Stimulated activated CD8-positive, alpha-beta memory T cell treated with anti-CD3 and anti-CD28 coated beads, Interleukin-7, amount 100 ng/mL, for 48 hours (primary cell): ENCODE measurements at places on chromosomes 6 and 20.

- no peak for DNase-seq
Observed at GRCh38 chr6:70834520-70834919, 122.3 kb downstream of the B3GAT2 start.

GRCh38 chr6:167053895-167054530 lies 54.8 kb downstream of the CEP43 start:
- DNase-seq: no peak

GRCh38 chr20:43955062-43955749 lies 40.6 kb downstream of the TOX2 start:
- DNase-seq: peak; percentile 36

- no peak for DNase-seq
Observed at GRCh38 chr6:2772840-2773239, 7.6 kb downstream of the WRNIP1 start.

DNA sequence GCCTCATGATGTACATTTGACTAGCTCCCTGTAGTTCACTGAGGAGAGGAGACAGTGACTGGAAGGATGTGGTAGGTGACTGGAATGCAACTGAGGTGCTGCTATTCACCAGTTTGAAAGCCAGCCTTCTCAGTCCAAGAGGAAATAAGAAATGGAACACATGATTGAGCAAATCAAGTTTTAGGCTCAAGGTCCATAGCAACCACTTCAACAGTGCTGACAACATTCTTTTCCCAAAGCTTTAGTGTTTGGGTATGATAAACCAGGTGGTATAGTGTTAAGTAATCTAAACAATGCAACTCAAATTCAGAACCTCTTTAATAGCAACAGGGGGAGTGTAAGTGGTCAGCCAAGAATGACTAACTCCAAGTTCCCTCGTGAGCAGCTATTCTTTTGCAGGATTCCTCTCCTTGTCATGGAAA lies 9.2 kb downstream of the ZHX3 start:
- DNase-seq: no peak

- no peak for DNase-seq
Observed at GRCh38 chr6:11684901-11685480, 93.6 kb downstream of the ADTRP start.

GRCh38 chr6:119960036-119960435 lies 610.5 kb upstream of the MAN1A1 start:
- no peak for DNase-seq

GRCh38 chr6:74451953-74452352 lies 753.9 kb downstream of the COL12A1 start:
- no peak for DNase-seq

GRCh38 chr6:26029857-26030653 lies 57.2 kb upstream of the HFE start:
- DNase-seq: no peak

DNA sequence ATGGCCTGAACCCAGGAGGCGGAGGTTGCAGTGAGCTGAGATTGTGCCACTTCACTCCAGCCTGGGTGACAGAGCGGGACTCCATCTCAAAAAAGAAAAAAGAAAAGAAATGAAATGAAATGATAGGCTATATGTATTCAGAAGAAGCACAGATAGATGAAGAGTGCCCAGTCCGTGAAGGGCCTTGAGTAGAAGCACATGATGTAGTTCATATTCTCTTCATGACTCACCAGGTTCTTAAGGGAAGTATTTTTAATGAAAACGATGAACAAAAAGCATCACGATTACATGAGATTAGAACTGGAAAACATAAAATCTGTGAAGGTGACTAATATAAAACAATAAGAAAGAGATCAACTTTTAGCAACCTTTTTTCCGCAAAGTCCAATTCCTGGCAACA lies 29.8 kb downstream of the TPD52L1 start:
- DNase-seq: no peak

DNA sequence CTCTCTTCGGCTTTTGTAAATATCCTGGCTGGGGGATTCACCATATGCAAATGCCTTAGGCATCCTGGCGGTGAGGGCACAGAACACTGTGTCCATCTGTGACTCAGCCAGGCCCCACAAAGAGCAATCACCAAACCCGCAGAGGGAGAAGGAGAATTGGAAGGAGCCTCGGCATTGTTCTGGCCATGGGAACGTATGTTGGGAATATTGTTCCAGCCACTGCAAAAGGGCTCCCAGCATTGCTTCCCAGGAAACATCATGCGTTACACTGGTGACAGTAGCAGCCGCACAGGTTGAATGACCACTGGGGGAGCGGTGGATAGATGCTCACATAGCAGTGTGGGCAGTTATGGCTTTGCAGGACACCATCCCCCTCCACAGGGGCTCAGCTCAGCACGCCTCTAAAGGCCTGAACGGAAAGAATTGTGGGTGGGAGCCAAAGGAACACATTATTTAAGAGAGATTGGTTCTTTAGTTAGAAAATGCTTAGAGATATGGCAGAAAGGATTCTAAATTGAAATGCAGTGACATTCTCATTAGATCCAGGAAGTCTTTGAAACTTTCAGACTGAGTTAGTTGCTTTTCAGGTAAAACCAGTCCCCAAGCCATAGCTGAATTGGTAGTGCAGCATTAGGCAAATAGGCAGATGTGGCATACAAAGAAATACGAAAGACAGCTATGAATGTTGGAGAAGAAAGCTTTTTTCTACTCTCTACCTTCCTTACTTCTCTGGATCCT lies 104.3 kb downstream of the RNF144B start:
- no peak for DNase-seq

GRCh38 chr6:86969573-86969972 lies 32.2 kb downstream of the HTR1E start:
- DNase-seq: no peak

- no peak for DNase-seq
Observed at GRCh38 chr20:56616716-56617115, 12.4 kb upstream of the TFAP2C start.

GRCh38 chr6:105557291-105557690 lies 154.4 kb upstream of the PREP start:
- no peak for DNase-seq

GRCh38 chr6:123940551-123940950 lies 136.9 kb downstream of the NKAIN2 start:
- no peak for DNase-seq

DNA sequence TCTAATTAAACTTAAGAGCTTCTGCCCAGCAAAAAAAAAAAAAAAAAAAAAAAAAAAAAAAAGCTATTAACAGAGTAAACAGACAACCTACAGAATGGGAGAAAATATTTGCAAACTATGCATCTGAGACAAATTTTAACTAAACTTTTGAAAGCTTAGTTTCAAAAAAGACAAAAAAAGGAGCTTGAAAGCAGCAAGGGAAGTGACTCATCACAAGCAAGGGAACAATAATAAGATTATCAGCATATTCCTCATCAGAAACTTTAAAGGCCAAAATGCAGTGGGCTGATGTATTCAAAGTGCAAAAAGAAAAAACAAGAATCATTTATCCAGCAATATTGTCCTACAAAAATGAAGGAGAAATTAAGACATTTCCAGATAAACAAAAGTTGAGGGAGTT lies 158.6 kb downstream of the RNF144B start:
- DNase-seq: no peak

- no peak for DNase-seq
Observed at GRCh38 chr6:36979347-36979742, 6.7 kb downstream of the MTCH1 start.

GRCh38 chr6:166830185-166830890 lies 126.0 kb downstream of the RNASET2 start:
- DNase-seq: no peak

DNA sequence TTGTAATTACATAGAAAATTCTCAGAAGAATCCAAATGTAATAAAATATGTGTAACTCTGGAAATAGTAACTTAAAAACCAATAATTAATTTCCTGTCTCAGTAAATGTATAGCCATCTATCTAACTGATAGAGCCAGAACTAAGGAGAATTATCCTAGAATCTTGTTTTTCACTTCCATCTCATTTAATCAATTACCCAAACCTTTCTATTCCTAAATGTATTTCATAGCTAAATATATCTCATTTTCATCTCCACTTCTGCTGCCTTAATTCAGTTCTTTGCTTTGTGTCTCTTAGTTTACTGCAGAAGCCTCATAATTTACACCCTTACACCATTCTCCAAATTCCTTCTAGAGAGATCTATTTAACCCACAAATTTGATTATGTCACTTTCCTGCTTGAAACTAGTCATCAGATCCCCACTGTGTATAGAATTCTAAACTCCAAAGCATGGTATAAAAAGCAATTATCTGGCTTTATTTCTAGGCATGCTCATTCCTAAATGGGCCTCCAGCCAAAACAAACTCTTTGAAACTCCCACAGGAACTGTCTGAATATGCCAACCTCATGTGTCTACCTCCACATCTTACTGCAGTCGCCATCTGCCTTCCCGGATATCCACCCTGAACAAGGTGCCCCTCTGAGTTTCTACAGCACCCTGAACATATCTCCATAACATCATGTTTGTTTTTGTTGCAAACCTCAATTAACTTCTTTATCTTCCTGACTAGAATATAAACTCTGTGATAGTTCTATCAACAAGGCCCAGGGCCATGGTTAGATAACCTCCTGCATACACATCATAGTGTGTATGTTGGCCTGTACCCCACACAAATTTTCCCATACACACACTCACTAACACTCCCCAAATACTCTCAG lies 70.5 kb upstream of the ADTRP start:
- DNase-seq: no peak

GRCh38 chr20:48657426-48658197 lies 170.2 kb downstream of the PREX1 start:
- peak; percentile 37 for DNase-seq

DNA sequence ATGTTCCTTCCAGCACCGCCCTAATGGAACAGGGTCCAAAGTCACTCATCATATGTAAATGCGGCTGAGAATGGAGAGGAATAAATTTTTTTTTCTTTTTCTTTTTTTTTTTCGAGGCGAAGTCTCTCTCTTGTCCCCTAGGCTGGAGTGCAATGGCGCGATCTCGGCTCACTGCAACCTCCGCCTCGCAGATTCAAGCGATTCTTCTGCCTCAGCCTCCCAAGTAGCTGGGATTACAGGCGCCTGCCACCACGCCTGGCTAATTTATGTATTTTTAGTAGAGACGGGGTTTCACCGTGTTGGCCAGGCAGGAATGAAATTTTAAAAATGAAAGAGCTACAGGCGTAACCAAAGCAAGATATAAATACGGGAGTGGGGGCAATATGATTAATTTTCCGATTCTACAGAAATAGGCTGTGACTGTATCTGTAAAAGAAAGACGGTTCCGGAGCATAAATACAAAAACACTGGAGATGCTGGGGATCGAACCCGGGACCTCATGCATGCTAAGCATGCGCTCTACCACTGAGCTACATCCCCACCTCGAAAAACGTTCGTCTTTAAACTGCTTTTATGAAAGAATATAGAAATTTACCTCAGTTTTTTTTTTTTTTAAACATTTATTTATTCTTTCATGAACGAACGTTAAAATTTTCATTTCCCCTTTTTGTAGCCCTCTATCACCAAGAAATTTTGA lies 132.2 kb downstream of the GPX5 start:
- DNase-seq: no peak

DNA sequence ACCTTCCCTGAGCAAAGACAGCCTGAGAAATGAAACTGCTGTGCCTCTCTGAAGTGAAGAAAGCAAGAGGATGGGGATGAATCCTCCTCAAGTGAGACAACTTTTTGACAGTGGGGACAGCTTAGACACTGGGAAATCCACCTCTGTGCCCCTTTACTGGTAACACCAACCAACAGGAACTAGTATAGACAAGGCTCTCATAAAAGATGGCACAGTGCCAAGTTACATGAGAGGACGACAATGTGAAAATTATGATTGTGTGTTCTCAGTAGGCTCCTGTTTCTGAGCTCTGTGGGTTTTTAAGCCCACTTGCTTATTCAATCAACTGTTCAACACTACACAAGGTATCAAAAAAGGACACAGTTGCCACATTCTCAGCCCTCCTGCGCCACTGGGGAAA lies 41.6 kb upstream of the LYRM2 start:
- no peak for DNase-seq

DNA sequence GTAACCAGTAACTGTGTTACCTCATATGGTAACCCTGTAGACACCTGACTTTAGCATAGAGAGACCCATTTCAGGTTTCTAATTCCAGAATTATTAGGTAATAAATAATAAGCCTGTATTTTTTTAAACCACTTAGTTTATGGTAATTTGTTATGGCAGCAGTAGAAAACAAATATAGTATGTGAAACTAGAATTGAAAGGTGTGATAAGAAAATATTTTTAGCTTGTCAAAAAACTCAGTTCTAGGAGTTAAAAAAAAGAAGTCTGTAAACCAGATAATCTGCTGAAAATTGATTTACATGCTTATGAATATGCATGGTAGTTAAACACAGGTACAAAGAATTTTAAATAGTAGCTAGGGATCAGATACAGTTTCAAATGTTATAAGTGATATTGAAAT lies 695.0 kb upstream of the GJE1 start:
- DNase-seq: no peak

DNA sequence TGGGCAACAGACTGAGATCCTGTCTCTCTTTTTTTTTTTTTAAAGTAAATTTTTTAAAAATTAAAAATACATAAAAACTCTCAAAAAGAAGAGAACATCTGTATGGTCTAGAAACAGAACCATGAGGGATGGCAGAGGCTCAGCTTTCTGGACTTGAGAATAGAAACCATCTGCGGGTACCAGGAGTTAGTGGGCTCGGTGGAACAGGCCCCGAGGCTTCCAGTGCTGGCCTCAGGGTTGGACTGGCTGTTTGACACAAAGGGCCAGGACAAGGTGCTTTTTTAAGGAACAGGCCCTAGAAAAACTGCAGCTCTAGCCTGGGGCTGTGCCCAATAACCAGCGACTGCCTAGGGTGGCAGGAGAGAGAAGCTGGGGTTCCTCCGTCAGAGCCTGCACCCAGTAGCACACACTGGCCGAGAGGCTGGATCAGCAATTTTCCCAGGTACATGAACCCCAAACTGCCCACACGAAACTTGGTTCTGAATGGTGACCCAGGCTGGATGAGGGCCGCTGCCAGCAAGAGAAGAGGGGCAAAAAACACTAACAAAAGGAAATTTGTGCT lies 131.0 kb upstream of the OLIG3 start:
- no peak for DNase-seq

- no peak for DNase-seq
Observed at GRCh38 chr6:68364271-68364805, 270.7 kb upstream of the ADGRB3 start.

DNA sequence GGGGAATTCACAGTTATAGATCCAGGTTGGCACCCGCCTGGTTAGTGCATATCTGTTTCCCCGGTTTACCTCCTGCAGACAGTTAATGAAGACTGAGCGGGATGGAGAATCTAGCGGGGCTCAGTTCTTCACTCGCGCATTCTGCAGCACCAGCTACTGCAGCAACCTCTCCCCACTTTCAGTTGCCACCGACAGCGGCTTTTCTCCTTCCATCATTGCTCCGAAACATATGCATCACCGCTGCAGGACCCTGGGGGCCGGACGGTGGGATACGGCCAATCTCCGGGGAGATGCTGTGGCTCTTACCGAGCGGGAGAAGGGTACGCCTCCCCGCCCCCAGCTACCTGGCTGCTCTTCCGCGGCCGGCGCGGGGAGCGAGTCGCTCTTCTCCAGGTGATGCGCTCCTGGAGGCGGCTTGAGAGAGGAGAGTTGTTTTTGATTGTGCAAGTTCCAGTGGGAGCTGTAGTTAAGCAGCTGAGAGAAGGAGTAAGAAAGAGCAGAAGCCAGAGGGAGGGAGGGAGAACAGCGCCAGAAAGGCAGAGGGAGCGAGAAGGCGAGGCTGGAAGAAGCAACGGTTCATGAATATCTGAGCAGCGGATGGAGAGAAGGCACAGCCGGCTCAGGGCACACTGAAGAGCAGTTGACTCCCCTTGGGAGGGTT lies at the start of gene SGK1:
Gene SGK1 (minus strand): TSS at position 642 of the 661 bp plus-strand sequence. CDS start 652 bp downstream, outside the sequence.
- DNase-seq: no peak

- DNase-seq: no peak
Observed at GRCh38 chr20:59010995-59011873, 4.2 kb upstream of the CTSZ start.
